ENCODE measurements at places on chromosomes 1 and 21.

GRCh38 chr1:87295445-87296110 is 33.1 kb upstream of the LMO4 start:
- DNase-seq = no peak

GRCh38 chr1:233912909-233913308 is 8.4 kb downstream of the SLC35F3 start:
- DNase-seq = no peak

DNA sequence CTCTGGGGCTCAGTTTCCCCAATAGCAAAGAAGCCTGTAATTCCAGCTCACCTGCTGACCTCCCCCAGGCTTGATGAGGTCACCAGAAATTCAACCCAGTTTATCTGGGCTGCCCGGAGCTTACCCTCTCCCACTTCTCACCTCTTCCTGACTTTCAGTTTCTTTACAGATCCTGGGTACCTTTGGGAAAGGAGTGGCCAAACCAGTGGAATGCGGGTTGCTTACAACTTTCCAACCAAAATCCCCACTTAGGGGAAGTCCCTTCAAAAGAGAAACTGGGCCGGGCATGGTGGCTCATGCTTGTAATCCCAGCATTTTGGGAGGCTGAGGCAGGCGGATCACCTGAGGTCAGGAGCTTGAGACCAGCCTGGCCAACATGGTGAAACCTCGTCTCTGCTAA is 5.9 kb upstream of the MARCKSL1 start:
- no peak for DNase-seq

DNA sequence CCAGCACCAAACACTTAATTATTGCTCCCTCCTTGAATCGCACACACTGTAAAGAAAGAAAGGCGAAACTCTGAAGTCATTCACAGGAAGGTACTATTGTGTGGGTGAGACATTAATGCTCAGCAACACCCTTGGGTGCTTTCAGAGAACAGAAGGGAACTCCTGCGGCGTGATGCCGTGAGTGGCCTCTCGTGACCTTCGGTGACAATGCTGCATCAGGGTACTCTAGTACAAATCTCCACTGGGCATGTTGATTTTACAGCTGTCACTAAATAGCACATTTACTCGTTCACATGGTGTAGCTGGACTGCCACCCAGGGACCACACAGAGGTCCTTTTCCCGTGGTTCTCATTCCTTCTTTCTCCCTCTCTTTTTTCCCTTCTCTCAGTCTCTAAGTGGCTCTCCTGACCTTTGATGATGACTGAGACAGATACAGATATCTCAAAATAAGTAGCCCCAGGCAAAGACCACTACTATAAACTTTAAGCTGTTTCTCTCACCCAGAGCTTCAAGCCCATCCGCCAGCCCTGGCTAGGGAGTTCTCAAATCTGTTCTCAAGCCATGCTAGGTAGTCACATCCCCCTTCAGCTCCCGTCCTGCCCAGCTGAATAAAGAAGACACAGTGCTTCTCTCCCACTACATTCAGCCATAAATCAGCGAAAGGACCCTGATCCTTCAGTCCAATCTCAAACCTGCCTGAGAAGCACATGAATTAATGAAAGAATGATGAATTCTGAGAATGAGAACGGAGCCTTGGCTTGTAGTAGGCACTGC is 223.4 kb upstream of the FMN2 start:
- no peak for DNase-seq

- no peak for DNase-seq
Observed at GRCh38 chr1:190344454-190344853, 133.2 kb downstream of the BRINP3 start.

GRCh38 chr1:59039551-59039950 is 255.7 kb upstream of the JUN start:
- no peak for DNase-seq

GRCh38 chr1:48123647-48124046 is 98.9 kb upstream of the SLC5A9 start:
- no peak for DNase-seq

- DNase-seq = no peak
Observed at GRCh38 chr1:40256401-40257084, 1.5 kb upstream of the ZMPSTE24 start.

DNA sequence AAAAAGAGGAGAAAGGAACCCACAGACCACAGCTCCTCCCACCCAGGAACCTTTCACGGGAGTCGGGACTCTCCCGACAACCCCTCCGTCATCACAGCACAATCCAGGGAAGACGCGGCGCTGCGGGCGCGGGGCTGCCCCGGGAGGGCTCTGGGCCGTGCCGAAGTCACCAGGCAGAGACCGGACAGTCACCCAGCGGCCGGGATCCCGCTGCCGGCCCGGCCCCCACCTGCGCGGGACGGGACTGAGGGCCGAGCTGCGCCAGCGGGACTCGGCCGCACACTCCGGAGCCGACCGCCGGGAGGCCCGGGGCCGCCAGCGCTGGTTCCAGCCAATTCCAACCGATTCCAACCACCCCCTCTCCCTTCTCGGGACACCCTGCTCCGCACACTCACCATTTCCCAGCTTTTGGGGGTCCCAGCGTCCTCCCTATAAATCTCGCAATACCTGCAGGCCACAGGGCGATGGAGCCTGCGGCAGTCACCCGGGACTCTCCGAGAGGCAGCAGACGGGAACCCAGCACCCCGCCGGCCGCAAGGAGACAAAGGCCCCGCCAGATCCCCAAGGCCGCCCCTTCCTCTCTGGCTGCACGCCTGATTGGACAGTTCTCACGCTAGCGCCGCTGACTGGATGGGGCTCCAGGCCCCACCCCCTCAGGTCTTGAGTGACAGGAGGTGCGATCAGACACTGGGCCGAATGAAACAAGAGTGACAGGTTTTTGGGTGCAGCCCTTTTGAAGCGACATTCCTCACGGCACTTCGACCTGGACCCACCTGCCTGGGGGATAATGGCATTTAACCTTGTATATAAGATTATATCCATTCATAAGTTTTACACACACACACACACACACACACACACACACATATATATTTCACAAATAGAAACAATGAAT is at the start of gene ZNF695:
Gene ZNF695, minus strand, starts transcription at position 547 of the 895 bp plus-strand sequence. Its CDS starts 149 bp downstream, at position 398.
- DNase-seq = peak; percentile 98

- DNase-seq = no peak
Observed at GRCh38 chr1:207313131-207313530, 8.3 kb upstream of the CD55 start.

- peak; percentile 47 for DNase-seq
Observed at GRCh38 chr1:1034439-1034781, 14.5 kb downstream of the AGRN start.

DNA sequence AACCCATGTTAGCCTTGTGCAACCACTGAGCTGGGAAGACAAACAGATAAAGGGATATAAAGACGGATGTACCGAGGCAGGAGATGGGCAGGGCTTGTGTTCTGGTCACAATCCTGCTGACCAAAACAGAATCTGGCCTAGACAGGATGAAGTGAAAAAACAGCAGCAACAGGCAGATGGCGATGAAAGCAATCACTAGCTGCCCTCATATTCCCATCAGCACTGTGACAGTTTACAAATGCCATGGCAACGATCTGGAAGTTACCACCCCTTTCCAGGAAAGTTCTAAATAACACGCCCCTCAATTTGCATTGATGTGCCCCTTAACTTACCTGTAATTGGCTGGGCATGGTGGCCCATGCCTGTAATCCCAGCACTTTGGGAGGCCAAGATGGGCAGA is 40.6 kb upstream of the CD46 start:
- DNase-seq = peak; percentile 42

GRCh38 chr21:36828891-36829515 is 130.1 kb downstream of the SIM2 start:
- no peak for DNase-seq

DNA sequence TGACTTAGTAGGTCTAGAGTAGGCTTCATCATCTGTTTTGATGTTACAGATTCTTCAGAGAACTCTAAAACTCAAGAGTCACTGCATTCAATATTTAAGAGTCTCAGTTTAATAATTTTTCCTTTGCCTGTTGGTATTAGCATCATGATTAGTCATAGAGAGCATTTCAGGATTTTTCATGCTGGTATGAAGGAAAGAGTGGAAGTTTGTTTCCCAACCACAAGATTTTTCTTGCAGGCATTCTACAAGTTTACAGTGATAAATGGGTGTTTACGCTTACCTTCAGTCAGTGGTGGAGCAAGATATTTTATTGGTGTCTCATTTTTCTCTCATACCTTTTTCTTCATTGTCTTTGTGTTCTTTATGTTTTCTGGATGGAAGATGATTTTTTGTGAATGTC is 58.4 kb upstream of the MYOCOS start:
- no peak for DNase-seq

- peak; percentile 96 for DNase-seq
Observed at GRCh38 chr1:204177133-204177532, 11.0 kb upstream of the REN start.

DNA sequence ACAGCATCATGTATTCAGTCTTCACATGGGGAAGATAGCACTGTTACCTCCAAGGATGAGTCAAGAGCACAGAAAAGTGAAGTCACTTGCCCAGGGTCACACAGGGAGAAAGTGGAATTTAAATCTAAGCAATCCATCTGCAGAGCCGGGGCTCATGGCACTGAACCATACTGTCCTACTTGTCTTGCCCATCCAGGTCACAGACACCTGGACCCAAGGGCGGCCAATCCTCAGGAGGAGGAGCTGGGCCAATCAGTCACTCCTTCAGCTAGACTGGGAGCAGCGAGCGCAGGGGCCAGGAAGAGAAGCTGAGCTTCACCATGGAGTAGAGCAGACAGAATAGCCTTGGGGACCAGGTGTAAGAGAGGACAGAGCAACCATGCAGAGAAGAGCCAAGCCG is 9.2 kb upstream of the GJB5 start:
- DNase-seq = no peak

DNA sequence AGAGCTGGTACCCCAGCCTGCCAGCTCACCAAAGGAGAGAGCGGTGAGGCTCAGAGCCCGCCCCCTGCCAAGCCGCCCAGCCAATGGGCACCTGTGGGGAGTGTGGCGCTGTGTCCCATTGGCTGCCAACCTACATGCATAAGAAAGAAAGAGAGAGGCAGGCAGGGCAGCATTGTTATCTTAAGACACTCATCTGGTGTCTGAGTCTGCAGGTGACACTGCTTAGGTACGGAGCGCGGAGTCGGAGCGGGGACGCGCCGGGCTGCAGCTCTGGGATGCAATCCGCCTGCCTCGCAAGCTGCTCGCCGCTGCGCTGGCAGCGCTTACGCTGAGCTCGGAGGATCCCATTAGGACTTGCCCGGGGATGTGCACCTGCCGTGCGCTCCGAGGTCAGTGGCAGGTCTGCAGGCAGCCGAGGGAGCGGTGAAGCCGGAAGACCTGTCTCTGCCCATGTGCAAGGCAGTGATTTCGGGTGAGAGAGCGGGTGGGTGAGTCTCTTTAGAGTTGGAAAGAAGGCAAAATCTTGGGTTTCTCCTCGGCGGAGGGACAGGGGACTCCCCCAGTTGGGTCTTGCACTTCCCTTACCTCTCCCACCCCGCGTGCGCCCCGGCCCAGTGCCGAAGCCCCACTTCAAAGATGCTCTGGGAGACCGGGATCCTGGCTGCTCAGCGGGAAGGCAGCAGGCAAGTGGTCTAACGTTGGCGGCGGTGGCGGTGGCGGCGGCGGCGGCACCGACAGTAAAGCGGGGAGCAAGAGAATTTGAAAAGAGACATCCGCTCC is at the start of gene BRINP2:
Gene BRINP2, plus strand, starts transcription at position 203 of the 780 bp plus-strand sequence. CDS start 58,919 bp downstream, outside the sequence.
- DNase-seq = peak; percentile 2

DNA sequence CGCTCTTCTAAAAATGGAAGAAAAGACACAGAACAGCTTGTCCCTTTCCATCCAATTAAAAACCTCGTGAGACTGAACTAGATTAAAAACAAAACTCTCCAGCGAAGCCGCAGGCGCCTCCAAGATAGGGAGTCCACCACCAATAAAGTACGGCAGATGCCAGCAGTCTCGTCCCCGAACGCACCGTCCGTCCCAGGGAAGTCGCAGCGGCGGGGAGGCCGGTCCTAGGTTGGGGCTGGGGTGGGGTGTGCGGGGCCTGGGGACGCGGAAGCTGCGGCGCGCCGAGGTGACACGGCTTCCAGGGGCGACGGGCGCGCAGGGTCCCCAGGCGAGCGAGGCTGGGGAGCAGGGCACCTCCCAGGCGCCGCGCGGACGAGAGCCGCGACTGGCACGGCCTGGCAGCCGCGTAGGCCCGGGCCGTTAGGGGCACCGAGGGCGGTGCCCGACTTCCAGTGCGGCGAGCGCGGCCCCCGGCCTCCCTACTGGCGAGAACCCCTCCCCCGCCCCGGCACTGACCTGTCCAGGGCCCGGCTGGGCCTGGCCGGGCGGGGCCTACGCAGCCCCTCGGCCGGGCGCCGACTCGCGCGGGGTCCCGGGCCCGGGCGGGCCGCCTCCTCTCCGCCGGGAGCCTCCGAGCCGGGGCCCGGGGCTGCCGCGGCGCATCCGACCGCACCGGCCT is 28.3 kb upstream of the A3GALT2 start:
- peak; percentile 76 for DNase-seq

GRCh38 chr1:1510912-1511532 is 940 bp upstream of the ATAD3A start:
- DNase-seq = peak; percentile 79

DNA sequence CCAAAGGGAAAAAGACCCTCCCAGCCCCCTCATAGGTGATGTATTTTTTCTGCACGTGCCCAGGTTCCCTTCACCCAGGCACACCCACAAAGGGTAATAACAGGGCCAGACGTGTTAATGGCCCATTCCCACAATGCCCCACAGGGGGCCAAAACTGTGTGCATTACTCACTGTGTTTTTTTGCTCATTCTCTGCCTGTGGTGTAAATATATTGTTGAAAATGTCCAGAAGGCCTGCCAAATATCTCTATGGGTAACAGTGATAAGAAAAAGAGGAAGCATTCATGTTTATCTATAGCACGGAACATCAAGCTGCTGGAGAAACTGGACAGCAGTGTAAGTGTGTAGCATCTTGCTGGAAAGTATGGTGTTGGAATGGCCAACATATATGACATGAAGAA is 21.9 kb downstream of the RHEX start:
- DNase-seq = peak; percentile 96

DNA sequence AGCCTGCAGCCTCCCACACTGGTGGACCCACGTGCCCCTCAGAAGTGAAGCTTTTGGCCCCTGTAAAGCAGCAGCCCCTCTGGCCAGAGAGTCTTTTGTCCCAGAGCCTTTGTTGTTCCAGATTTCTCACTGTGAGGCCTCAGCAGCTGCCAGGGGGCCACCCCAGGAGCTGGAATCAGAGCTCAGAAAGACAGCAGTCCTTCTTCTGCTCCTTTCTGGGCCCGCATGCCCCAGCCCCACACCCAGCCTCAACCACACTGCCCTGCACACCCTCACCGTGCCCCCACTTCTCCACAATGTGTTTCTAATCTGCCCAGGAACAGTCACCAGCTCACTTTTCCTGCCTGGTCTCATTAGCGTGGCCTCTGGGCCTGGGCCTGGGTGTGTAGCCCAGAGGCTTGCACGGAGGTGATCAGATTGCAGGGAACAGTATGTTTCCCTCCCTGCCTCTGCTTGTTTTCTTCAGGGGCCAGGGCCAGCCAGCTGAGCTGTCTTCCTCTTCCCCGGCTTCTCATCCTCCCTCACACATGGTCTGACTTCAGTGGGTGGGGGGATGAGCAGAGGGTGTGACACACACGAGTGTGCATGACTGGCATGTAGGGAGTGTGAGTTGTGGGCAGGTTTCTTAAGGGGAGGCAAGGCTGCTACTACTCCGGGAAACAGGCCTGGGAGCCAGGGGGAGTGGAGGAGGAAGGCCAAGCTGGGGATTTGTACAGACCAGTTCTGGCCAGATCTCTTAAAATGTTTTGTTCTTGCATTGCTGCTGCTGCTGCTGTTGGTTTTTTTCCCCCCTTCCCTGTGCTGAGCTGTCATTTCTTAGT is 82.5 kb upstream of the ZNF648 start:
- peak; percentile 89 for DNase-seq

- no peak for DNase-seq
Observed at GRCh38 chr1:86068841-86069756, 87.5 kb downstream of the COL24A1 start.

GRCh38 chr1:214332946-214333798 is 52.2 kb downstream of the SMYD2 start:
- peak; percentile 64 for DNase-seq

GRCh38 chr1:89912073-89912472 is 82.8 kb upstream of the ZNF326 start:
- no peak for DNase-seq
